NCI-H774 (cell line): ENCODE measurements at places on chromosomes 12 and 14.

GRCh38 chr12:31772685-31773222, 43.9 kb upstream of the AMN1 start:
- DNase-seq = no peak

GRCh38 chr12:74349925-74350324, 187.7 kb upstream of the ATXN7L3B start:
- DNase-seq = no peak

GRCh38 chr12:20123465-20123864, 244.9 kb upstream of the PDE3A start:
- DNase-seq = no peak

GRCh38 chr14:61510736-61511557, 184.4 kb upstream of the HIF1A start:
- no peak for DNase-seq
